ENCODE measurements at places on chromosomes 2 and 18.

DNA sequence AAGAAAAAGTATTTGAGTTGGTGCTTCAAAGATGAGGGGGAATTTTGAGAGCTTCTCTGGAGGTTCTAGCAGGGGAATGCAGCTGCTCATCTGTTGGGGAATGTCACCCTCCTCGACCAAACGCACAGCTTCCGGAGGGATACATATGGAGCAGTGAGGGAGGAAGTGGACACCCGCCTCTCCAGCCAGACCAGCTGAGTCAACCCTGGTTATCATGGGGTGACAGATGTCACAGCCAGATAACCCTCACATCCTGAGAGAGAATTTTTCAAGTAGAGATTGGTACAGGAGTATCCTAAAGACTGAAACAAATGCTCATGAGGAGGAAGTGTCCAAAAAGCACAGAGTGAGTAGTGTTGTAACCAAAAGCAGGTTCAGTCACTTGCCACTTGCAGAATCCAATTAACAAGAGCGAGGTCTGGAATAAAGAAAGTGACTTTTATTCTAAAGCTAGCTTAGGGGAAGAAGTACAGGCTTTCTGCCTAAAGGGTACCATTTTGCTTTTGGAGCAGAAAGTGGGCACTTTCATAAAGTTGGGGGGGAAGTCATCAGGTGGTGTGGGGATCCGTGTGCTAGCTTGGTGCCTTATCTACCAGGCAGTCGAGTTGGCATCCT lies 395.2 kb downstream of the RAD51AP2 start:
- DNase-seq: no peak

- DNase-seq: no peak
Measured at GRCh38 chr2:186032102-186032738, 293.6 kb downstream of the FSIP2 start.

DNA sequence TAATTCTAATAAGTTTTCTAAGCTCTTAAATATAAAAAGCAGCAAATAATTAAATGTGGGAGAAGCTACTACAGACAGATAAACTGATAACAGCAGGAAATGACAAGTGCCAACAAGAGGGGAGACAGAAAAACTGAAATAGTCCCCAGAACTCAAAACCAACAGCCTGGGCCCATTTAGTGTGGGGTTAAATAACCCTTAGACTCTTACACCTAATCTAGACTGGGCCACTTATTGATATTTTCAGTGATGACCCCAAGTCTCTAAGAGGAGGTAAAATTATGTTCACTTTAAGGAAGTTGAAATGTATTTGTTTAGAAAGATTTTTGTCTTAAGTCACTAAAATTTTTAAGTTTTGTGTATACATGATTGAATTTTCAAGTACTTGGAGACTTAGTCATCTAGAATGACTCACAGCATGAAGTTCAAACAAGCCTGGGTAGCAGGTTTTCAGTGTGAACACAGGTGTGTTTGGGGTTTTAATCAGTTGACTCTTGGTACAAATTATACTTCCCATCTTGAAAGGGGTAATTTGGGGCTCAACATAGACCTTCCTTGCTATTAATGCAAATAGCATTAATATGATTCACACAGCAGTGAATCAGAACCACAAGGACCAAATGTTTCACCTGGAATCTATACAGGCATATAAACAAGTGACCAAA lies 54.9 kb upstream of the MYO3B start:
- no peak for DNase-seq

DNA sequence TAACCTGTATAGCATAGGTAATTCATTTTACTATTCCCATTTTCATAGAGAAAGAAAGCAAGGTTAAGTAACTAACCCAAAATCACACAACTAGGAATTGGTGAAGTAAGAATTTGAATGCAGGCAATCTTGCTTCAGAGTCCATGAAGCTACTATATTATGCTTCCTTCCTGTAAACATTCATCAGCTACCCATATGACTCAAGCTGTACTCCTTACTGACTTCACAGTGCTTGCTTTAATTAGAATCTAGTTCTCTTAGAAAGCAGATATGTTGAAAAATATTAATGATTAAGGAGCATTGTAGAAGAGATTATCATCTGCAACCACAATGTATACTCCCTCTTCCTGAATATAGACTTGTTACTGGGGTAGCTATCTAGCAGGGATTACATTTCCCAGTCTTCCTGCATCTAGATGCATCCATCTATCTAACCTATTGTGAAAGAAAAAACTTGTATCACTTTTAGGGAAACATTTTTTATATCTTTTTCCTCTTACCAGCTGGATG lies 961.6 kb upstream of the CHAC2 start:
- DNase-seq: no peak

GRCh38 chr2:47313728-47314127 lies 89.2 kb upstream of the MSH2 start:
- DNase-seq: no peak

DNA sequence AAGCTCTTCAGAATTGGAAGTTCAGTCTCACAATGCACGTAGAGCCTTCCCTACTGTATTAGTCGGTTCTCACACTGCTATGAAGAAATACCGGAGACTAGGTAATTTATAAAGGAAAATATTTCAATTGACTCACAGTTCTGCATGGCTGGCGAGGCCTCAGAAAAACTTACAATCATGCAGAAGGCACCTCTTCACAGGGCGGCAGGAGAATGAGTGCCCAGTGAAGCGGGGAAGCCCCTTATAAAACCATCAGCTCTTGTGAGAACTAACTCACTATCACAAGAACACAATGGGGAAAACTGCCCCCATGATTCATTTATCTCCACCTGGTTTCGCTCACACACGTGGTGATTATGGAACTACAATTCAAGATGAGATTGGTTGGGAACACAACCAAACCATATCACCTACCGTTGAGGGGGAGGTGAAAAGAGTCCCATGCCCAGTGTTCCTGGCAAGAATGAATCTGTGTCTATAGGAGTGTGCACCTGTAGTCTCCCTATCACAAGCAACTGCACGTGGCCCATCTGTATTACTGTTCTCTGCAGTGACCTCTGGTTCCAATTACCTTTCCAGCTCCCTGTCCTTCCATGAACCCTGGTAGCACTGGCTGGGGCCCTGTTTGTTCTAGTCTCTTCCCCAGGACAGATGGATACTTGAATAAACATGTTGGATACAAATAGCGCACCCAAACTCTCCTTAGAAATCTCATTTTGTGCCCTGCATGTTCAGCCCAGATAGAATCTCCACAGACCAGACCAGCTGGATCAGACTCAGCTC lies 44.4 kb upstream of the ATL2 start:
- no peak for DNase-seq

GRCh38 chr2:231393149-231394131 lies 2.1 kb upstream of the B3GNT7 start:
- DNase-seq: no peak

DNA sequence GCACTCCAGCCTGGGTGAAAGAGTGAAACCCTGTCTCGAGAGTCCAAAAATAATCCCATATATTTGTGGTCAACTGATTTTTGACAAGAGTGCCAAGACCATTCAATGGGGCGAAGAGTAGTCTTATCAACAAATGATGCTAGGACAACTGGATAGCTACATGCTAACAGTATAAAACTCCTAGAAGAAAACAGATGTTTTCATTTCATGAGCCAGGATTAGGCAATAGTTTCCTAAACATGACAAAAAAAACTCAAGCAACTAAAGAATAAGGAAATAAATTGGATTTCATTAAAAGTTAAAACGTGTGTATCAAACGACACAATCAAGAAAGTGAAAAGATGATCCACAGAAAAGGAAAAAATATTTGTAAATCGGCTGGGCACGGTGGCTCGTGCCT lies 6.3 kb downstream of the LIMS2 start:
- no peak for DNase-seq

DNA sequence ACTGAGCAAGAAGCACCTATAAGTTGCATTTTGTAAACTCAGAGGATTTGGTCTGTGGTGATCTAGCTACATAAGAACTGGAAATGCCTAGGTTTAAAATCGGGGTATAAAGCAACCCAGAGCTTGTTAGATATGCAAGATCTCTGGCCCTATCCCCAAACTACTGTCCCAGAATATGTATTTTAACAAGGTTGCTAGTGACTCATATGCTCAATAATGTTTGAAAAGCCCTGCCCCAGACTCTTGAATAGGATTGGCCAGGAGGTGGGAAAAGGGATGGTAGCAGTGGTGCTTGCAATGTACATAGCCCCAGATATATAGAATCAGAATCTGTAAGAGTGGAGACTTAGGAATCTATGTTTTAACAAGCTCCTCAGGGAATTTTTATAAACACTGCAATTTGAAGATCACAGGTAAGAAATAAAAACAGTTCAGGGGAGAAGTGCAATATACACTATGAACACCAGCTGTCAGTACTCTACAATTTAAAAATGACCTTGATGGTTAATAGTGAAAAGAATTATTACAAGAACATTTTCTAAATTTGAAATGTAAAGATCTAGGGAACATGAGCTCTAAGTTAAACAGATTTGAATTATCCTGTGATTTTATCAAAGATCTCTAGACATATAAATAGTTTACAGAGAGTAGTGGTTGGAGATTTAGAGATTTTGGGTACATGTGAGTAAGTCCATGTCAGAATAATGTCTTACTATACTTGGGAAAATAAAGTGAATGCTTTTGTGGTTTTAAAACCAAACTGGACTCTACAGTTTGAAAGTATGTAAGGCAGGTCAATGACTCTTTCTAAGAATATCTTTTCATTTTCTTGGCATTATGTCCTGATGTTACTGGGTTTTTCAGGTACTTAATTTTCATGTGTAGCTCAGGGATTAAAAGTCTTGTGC lies 7.7 kb upstream of the MMADHC start:
- DNase-seq: no peak

- no peak for DNase-seq
Measured at GRCh38 chr2:99801327-99801901, 311.6 kb upstream of the REV1 start.

DNA sequence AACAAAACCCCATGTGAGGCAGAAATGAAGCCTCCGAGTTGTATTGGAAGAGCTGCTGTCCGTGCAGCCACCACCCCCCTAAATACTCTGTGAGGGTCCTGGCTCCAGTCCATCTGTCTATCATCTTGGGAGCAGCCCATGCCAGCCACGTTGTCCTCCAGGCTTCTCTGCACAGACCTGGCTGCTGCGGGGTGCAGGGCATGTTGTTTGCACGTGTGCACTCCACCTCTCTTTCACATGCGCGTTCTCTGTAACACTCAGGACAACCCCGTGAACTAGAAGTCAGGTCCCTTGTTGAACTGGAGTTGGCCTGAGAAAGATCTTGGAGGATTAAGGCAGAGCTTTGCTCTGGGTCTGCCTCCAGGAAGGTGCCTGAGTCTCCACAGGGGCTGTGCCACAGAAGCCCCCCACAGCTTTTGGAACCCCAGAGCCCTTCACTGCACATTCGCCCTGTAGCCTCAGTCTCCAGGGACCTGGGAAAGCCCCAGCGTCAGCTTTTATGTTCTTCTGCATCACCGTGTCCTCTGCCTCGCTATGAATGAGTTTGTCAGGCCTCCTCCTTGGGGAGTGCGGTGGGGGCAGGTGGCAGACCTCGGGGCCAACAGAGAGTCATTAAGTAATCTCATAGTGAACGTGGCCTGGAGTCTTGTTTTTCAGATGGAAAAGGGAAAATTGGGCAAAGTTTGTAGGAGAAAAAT lies 16.6 kb downstream of the RTP5 start:
- DNase-seq: no peak

- no peak for DNase-seq
Measured at GRCh38 chr2:37469126-37469525, 124.7 kb downstream of the QPCT start.

DNA sequence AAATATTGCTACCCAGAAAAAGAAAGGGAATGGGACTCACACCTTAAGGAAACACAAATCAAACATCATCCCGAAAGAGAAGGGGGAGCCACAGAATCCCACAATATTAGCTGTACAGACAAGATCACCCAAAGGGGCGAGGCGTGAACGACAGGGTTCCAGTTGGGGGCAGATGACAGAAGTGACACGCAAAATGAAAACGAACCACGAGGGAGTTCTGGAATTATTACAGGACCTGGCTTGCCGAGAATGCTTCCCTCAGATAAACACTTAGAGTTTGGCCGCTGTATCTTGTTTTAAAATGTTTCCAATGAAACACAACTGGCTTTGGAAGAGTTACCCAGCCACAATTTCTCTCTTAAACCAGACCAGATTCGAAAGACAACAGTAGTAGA lies 60.4 kb downstream of the C2orf76 start:
- DNase-seq: no peak
